ENCODE measurements at places on chromosomes 1 and 21.
A peak's percentile ranks its signal among the peaks of the same experiment; 100 is the strongest.

GRCh38 chr1:2230781-2231531 lies 2.8 kb downstream of the SKI start:
- DNase-seq = peak; percentile 36

- DNase-seq = no peak
These were observed 16.0 kb upstream of the ID3 start for GRCh38 chr1:23575226-23575810.

- DNase-seq = peak; percentile 64
These were observed 24.1 kb upstream of the THRAP3 start for GRCh38 chr1:36199934-36200741.

- DNase-seq = no peak
These were observed 13.4 kb downstream of the ADORA1 start for GRCh38 chr1:203140743-203141520.

DNA sequence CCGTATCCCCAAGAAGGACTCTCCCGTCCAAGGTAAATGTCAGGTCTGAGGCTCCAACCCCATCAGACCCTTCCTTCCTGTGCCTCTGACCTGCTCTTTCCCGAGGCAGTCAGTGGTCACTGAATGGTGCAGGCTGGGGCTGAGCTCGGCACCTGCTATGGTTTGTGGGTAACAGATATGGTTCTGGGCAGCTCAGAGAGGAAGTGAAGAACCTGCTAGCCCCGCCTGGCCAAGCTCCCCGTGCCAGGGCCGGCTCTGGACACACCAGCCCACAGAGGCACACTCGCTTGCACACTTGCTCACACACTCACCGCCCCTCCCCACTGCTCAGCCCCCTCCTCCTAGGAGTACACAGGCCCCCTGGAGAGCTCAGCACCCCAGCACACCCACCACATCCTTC lies 16.4 kb downstream of the NCMAP start:
- DNase-seq = no peak

DNA sequence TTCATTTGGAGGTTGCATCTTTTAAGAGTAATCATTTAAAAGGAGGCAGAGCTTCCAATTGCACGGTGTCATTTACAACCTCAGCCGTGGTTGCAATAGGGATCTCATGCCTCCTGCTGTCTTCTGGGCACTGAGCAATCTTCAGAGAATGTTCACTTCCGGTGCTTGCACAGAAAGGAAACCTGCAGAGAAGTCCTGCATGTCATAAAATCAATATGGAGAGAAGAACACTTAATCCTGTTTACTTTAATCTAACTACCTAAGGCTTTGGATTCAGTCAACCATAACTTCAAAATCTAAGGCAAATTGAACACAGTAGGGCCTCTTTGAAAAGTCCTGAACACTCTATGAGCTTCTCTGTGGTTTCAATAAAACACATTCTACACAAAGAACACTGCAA lies 11.3 kb upstream of the MAP10 start:
- no peak for DNase-seq

- DNase-seq = no peak
These were observed 120.2 kb downstream of the TLR5 start for GRCh38 chr1:223022641-223023473.

DNA sequence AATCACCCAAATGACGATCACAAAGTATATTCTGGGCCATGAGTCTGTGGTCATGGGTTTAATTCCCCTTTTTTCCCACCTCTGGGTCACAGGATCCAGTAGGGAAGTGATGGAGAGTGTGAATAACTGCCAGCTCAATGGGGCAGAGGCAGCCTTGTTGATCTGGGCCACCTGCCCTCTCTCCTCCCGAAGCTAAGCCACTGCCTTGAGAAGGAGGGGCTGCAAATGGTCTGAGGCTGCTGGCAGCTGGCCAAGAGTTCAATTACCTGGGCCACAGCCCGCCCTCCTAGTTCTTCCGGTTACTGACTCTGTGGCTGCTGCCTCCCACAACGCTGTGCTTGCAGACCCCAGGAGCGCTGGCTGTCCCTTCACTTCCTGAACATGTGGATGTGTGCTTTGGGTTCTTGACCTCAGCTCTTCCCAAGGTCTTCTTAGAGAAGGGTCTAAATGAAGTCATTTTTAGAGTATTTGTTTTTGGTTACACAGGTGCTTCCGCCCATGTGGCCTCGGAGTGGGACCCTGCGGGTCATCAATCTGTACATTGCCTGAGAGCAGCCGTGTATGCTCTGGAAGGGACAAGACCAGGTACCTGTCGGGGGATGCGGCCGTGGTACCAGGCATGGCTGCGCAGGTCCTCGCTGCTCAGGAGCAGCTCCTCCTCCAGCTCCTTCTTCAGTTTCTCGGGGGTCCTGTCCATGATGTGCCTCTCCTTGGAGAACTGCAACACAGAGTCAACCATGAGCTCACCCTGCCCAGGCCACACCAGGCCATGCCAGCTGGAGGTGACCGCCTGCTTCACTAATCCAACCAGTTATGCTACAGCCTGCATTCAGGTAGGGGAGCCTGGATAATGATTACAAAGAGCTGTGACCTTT lies 89.7 kb downstream of the BCAR3 start:
- peak; percentile 95 for DNase-seq

DNA sequence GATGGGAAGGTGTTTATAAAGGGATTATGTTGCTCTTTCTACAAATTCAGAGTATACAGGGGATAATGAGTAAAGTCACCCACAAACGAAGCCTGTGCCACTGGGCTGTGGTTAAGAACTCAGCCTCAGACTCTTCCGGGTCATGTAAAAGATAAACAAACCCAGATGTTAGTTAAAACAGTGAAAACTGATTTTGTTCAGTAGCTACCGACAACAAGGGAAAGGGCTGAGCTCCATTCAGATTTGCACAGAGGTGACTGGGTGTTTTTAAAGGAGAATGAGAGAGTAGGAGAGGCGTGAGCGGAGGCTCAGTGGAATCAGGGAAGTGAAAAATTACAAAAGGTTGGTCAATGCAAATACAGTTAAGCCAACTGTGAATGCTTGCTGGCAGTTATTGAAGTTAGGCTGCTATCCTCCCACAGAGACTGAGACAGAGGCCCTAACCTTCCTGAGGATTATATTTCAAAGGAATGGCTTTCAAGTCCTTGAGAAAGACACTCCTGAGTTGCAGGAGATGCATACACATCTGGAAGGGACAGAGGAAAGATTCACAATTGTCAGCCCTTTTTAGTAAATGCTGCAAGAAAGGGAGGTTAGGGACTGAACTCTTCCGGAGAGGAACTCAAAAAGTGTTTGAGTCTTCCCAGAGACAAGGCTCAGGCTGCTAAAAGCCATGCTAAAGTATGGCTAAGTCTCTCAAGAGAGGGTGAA lies 29.9 kb upstream of the SAMD13 start:
- DNase-seq = peak; percentile 3

DNA sequence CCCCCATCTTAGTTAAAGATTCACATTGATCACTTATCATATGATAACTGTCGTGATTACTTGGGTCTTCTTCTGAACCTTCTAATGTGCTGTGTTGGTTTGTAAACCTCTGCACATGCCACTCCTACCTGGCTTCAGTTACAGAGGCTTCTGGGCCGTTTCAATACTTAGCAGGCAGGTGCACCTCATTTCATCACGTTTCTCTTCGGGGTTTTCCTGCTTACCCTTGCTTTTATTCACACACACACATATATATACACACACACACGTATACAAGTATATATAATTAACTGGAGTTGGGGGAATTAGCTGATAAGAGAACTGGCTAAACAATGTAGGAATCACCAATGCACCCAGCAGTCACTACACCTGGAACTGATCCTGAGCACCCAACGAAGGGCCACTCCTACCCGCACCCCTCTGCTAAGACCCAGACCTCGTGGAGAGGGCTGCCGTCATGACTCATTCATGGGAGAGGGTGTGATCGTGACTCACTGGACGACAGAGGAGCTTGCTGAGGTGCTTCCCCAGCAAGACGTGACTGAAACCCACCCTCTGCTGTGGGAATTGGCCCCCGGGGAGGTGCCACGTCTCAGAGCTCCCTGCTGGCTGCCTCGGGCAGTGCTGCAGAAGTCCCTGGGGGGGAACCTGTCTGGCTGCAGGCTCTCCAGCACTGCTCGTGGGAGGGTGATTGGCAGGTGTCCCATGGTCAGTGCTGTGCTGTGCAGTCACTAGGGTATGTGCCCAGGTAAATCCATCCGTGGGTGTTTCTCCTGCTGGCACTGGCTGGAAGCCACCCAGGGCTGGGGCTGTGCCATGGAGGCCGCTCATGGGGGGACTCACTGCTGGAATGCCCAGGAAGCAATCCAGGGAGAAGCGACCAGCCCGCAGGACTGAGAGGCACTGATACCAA lies 166.6 kb downstream of the DYRK1A start:
- peak; percentile 86 for DNase-seq

DNA sequence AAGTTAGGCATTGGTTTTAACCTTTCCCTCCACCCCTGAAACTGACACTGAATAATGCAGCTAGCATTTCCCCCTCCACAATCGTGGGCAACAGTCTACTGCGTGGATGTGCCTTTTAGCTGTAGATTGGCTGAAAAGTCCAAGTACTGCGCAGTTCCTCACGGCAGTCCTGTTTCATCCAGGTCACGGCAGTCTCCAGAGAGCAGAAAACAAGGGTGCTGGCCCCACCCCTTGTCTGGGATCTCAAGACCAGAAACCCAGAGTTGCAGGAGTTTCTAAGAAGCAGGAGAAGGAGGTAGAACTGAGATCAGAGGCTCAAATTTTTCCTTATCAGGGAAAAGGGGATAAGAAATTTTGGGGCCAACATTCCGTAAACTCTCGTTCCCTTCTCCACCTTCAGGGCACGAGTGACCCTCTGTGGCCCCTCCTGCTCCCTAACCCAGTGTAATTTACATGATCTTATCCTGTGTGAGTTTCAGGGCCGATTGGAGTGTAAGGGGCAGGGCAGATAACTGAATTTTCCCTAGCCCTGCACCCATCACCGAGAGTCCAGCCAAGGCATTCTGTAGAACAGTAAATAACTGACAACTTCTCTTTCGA lies 25.9 kb upstream of the PLA2G2C start:
- DNase-seq = no peak

DNA sequence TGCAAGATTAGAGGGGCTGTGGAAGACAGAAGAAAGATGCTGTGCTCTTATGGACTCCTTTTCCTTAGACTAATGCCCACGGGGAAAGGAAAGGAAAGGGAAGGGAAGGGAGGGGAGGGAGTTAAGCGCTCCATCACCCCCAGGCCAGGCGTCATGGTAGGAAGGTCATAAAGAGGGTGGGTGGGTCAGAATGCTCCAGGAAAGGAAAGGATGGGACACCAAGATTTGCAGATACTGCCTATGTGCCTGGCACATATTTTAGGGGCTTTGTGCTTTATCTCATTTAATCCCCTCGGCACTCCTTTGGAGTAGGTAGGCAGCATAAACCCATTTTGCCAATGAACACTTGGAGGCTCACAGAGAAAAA lies 41.4 kb downstream of the MAB21L3 start:
- no peak for DNase-seq

DNA sequence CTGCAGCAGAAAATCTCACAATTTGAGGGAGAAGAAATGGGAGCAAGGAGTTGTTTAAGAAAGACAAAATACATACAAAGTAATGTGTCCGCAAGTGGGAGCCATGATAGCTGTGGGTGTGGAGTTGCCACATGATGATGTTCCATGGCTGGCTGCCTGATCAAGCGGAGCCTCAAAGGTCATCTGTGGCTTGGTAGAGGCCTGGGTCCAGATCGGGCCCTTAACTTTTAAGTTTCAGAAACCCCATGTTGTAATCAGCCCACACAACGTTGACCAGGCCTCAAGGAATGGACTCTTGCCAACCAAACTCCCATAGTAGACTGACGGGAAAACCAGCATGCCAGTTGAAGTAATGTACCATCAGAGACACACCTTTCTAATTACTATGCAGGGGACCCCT lies 64.7 kb upstream of the ANGPTL1 start:
- no peak for DNase-seq

GRCh38 chr1:203528976-203529835 lies 35.3 kb downstream of the OPTC start:
- no peak for DNase-seq

- no peak for DNase-seq
These were observed 37.3 kb downstream of the PLEKHA6 start for GRCh38 chr1:204322339-204322868.

- DNase-seq = no peak
These were observed 35.3 kb downstream of the MTF2 start for GRCh38 chr1:93114391-93114790.

- no peak for DNase-seq
These were observed 1.2 kb upstream of the CD1D start for GRCh38 chr1:158179301-158180041.

DNA sequence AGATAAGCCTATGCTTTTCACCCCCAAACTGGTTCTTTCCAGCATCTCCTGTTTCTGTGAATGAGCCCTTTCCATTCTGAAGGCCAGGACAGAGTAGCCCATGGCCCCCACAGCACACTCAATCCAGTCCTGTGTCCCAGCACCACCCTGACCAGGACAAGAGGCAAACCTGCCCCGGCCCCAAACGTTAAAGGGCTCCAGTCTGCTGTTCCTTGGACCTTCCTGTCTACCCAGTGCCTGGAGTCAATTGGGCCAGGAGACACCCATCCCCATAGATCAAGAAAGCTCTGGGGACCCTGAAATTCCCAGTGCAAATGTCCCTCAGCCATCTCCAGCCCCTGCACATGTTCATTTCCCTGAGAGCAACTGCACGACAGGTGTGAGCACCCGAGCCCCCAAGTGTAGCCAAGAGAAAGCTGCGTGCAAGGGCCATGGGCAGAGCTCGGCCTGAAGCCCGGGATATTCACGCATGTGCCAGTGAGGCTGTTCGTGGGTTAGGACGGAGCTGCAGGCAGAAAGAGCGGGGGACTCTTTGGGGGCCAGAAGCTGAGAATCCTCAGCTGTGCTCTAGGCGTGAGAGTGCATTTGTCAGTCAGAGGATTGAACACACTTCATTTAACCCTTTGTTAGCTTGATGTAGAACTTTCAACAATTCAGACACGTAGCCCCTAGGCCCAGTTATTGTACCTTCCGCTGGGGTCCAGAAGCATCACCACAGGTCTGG lies 4.2 kb upstream of the RIPK4 start:
- no peak for DNase-seq

- no peak for DNase-seq
These were observed 211.5 kb downstream of the LHX8 start for GRCh38 chr1:75345538-75346292.

DNA sequence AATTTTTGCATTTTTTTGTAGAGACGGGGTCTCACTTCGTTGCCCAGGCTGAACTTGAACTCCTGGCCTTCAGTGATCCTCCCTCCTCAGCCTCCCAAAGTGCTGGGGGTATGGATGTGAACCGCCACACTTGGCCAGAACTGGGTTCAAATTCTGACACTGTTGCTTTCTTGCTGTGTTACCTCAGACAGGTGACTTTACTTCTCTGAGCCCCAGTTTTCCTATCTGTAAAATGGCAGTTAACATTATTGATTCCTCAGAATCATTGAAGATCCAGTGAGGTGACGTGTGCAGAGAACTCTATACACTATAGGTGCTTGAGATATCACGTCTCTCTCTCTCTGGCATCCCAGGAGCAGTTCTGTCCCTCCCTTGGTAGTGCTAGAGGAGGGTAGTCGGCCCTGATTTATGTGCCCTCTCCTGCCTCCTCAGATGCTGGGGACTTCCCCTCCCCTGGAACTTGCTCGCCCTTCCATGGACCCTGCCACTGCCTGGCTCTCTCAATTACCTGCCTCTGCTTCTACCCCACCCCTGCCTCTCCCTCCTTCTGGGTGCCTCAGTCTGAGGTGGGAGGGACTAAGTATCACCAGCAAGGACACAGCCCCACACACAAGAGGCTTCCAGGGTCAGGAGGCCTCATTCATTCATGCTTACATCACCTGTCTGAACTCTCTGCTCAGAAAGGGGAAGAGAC lies 2.8 kb upstream of the HPCA start:
- no peak for DNase-seq

GRCh38 chr1:85611856-85612255 lies 31.3 kb downstream of the CCN1 start:
- peak; percentile 83 for DNase-seq

- DNase-seq = no peak
These were observed 668.4 kb downstream of the KCNT2 start for GRCh38 chr1:195939844-195940243.

All from SW480 (cell line).